ENCODE measurements at places on chromosomes 5 and 9.

- DNase-seq = no peak
Measured at GRCh38 chr5:57900381-57900944, 417.9 kb upstream of the ACTBL2 start.

GRCh38 chr5:138648841-138649240, 73.6 kb upstream of the HSPA9 start:
- DNase-seq = no peak

GRCh38 chr9:8382266-8382665, 582.7 kb upstream of the DMAC1 start:
- DNase-seq = no peak

- no peak for DNase-seq
Measured at GRCh38 chr9:82208741-82209450, 220.3 kb downstream of the SPATA31D1 start.

DNA sequence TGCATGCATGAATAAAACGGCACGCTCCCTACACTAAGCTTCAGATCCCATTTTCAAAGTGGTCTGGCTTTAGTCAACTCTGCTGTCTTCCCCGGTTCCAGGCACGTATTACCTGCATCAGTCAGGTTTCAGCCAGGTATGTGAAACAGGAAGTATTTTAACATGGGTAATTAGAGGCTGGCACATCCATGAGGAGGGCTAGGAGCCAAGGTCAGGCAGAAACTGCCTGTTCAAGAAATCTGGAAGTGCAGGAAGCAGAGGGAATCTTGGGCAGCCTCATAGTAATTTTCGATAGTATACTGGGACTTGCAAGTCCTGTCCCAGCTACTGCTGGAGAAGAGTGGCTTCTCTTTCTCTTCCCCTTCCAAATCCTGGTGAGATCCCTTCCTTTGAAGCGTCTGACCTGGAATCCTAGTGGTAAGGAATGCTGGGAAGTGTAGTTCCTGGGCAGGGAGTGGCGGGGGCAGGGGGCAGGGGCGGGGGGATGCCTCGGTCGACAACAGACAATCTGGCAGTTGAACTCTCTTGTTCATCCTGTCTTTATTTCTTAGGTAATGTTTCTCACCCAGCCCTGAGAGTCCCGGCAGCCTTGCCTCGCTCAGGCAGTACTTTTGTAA, 403.1 kb downstream of the TLE4 start:
- no peak for DNase-seq

GRCh38 chr5:14665101-14665822, 744 bp downstream of the OTULIN start:
- DNase-seq = peak; percentile 38

DNA sequence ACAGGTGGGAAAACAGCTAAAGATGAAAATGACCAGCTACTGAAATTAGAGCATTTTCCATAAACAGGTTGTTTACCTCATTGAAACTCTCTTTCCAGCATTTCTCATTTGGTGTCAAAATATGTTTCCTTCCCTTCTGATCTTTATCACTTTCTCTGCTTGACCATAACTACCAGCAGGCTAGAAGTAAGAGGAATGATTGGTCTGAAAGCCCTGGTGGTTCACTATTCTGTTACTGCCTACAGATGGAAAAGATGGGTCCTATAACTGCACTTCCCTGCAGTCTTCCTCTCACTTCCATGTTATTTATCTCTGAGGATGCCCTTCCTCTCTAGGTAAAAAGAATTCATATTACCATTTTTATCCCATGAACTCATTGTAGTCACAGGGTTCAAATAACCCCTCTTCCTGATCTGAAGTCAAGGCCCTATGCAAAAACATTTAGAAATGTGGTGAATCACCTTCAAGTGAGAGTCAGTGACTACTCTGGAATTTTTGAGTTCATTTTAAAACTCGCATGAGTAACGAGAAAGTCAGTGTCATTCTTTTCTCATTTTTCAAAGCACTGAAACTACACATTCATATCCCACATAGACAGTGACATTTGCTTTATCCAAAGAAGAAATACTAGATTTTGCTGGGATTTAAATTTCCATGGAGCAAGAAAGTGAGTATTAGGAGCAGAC, 51.7 kb downstream of the ZNF474 start:
- DNase-seq = peak; percentile 50

DNA sequence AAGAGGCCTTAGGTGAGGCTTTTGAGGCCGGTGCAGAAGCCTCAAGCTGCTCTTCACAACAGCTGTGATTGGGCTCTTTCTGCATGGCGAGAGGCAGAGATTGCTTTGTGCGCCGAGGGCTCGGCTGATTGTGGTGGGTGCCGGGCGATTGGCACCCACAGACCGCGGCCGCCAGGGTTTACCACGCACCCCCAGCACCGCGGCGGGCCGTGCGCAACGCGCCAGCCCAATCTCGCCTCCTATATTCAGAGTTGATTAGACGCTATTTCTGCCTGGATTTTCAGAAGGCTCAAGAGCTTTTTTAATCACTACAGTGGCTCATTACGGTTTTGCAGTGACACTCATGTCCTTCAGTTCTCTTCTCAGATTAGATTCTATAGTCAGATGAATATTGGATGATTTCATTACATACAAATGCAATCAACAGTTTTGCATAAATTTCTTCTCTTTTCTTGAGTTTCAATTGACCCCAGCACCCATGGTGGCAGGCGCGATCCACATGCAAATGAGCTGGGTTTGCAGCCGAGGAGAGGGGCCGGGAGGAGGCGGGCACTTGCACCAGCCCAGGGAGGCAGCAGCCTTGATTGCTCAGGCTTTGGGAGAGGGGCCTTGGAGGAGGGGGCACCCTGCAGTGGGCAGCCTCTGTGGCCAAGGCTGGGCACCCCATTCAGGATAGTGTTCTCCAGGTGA, 33.8 kb upstream of the PTGS1 start:
- no peak for DNase-seq

DNA sequence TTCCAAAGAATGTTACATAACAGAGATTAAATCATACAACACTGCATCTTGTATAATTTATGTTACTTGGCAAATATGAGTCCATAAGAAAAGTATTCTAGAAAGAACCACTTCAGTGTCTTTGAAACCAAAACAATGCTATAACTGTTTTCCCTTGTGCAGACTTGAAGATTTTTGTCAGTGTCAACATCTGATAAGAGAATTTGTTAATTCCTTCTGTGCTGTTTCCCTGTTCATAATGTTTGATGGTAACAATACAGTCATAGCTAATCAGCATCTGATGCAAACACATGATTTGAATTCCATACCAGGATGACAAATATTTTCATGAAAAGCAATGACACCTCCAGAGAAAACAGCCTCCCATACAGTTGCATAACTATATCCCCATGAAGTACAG, 306.8 kb downstream of the SEMA5A start:
- DNase-seq = peak; percentile 58

DNA sequence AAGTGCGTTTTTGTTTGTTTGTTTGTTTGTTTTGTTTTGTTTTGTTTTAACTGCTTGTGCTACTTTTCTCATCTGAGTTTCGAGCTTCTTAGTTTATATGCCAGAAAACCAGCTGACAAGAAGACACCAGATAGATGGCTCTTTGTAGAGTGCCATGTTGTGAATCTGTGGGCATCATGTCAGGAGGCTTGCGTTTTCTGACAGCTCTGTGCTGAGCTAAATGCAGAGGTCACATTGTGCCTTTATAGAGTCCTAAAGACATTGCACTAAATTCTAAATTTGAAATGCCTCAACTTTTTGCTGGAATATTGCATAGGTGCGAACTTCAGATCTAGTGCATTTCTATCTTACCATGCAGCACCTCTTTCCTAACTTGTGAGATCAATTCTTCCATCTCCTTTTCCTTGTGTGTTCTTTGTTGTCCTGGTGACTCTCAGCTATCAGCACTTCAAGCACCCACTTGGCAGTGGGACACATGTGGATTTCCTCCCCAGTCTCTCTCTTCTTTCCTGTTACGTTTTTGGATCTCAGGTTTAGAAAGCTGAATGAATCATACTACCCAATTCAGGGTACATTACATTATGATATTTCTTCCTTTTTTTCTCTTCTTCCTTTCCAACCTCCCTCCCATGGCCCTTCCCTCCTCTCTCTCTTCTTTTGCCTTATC, 379.0 kb upstream of the RPS23 start:
- no peak for DNase-seq

GRCh38 chr9:107283623-107284616, 841 bp downstream of the RAD23B start:
- peak; percentile 71 for DNase-seq

- peak; percentile 88 for DNase-seq
Measured at GRCh38 chr9:35923927-35924763, 14.9 kb downstream of the SPAAR start.
